ENCODE measurements at places on chromosomes 6 and 20. TPM values are rescaled to one million over a fixed set of nuclear protein-coding genes. Genes with fewer than 3 reads are reported as not detected.

The PACRG gene
- total RNA-seq = 1.5 TPM

- no peaks in the 10 kb centered on the region for H3K4me1 ChIP-seq
- DNase-seq = no peak
- H3K36me3 ChIP-seq = no peaks in the 10 kb centered on the region
- H3K27ac ChIP-seq = no peak overlapping the region
- H3K27me3 ChIP-seq = no peaks in the 10 kb centered on the region
Observed at GRCh38 chr20:22403022-22403631, 181.2 kb downstream of the FOXA2 start.

DNA sequence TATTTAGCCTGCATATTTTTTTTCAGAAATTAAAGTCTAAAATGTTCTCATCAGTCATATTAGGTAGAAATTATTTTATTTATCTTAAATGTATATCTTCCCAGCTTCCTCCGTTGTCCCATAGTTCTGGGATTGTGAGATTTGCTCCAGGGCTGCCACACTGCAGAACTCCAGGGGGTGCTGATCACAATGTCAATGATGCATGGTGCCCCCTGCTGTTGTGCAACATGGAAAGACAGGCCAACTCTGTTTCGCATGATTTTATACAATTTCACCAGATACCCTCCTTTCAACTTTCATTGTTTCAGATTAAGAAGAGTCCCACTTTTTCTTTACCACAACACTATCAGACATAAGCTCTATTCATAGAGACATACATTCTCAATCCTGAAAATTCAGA lies 35.9 kb downstream of the ID4 start:
- no peaks in the 10 kb centered on the region for H3K36me3 ChIP-seq
- H3K27me3 ChIP-seq = no peaks in the 10 kb centered on the region
- H3K27ac ChIP-seq = no peak overlapping the region

DNA sequence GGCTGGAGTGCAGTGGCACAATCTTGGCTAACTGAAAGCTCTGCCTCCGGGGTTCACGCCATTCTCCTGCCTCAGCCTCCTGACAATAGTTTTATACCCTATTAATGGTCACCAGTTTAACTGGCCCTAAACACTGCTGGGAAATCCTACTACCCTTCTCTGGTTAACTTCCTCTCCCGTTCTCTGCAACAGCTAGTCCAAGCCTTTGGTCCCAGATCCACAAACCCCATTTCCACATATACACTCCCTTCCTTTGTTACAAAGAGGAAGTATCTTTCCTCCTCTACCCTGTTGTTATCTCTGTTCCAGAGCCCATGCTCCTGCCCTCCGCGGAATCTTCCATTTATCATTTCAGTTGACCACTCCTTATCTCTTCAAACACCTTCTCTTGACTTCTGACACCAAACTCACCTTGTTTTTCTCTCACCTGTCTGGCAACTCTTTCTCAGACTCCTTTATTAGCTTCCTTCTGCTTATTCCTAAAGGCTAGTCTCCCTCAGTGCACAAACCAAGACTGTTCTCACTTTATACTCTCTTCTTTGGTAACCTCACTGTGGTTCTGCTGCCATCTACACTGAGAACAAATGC lies 25.0 kb upstream of the TBC1D22B start:
- DNase-seq = no peak
- no peak overlapping the region for H3K4me3 ChIP-seq
- no peaks in the 10 kb centered on the region for H3K4me1 ChIP-seq
- no peaks in the 10 kb centered on the region for H3K36me3 ChIP-seq

DNA sequence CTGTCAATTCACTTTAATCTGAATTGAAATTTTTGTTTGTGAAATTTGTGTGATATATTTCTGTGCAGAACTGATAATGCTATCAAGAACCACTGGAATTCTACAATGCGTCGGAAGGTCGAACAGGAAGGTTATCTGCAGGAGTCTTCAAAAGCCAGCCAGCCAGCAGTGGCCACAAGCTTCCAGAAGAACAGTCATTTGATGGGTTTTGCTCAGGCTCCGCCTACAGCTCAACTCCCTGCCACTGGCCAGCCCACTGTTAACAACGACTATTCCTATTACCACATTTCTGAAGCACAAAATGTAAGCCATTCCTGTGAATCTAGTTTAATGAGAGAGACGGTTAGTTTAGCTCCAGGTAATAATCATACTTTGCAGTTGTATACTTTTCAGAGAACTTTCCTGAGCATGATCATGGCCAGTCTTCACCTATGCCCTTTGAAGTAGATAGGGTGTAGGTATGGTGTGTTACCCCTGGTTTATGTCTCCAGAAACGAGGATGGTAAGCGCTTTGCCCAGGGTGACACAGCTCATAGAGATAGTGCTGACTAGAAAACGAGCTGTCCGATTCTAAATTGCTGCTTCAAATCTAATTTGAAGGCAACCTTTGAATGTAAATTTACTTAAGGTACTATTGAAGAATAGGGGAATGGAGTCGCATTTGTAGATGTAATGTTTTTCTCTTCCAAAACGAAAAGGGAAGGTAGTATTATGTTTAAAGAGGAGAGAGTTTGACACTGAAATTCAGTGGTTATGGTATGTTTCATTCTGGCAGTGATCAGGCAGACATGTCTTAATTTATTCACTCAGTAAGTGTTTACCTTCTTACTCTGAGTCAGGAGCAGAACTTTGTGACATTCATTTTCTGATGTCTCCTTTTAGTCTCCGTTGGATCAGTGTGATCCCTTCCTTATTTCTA lies 11.4 kb downstream of the MYB start:
- H3K4me3 ChIP-seq = no peak overlapping the region
- no peaks in the 10 kb centered on the region for H3K36me3 ChIP-seq
- no peak for DNase-seq
- no peaks in the 10 kb centered on the region for H3K4me1 ChIP-seq
- no peaks in the 10 kb centered on the region for H3K27me3 ChIP-seq
